Dermis blood vessel endothelial cell (primary cell): ENCODE measurements at places on chromosomes 12 and 14. TPM values are rescaled to one million over a fixed set of nuclear protein-coding genes. Genes with fewer than 3 reads are reported as not detected.

Gene AHNAK2
- total RNA-seq, result 24.5 and 40.5 TPM in 2 replicates

Gene LRRC10
- not detected in 2 replicates for total RNA-seq

Gene SLC17A8
- total RNA-seq, result not detected in 2 replicates

Gene TMEM179
- total RNA-seq, result not detected in 2 replicates

Gene TMEM132C
- not detected in 2 replicates for total RNA-seq

Gene LMO3
- not detected in 2 replicates for total RNA-seq

Gene ANKS1B
- not detected in 2 replicates for total RNA-seq

Gene LTB4R
- 3.5 and 3.6 TPM in 2 replicates for total RNA-seq

Gene CIROP
- total RNA-seq, result not detected in 2 replicates

Gene DPPA3
- total RNA-seq, result not detected in 2 replicates

Gene GLIPR1L2
- total RNA-seq, result 0.05 and 1.2 TPM in 2 replicates

Gene CLEC2A
- not detected in 2 replicates for total RNA-seq

Gene TPPP2
- total RNA-seq, result not detected in 2 replicates

Gene B4GALNT3
- total RNA-seq, result 0.05 TPM in 1 of 2 replicates, not detected in the other

Gene ETFBKMT
- total RNA-seq, result 3.2 and 3.6 TPM in 2 replicates

Gene EPYC
- not detected in 2 replicates for total RNA-seq

Gene TMEM229B
- total RNA-seq, result 1.1 and 1.4 TPM in 2 replicates

Gene NKX2-1
- not detected in 2 replicates for total RNA-seq

Gene ST8SIA1
- total RNA-seq, result 0.14 and 0.17 TPM in 2 replicates

Gene INHBC
- total RNA-seq, result not detected in 2 replicates

Gene TAS2R14
- 0.74 and 2.0 TPM in 2 replicates for total RNA-seq

Gene CCDC196
- not detected in 2 replicates for total RNA-seq

Gene KRT71
- not detected in 2 replicates for total RNA-seq

Gene BAZ2A
- total RNA-seq, result 23.5 and 40.9 TPM in 2 replicates

Gene PLXNC1
- total RNA-seq, result 0.17 and 0.23 TPM in 2 replicates

Gene TMEM19
- total RNA-seq, result 37.1 and 55.9 TPM in 2 replicates

Gene SLC25A47
- total RNA-seq, result not detected in 2 replicates

Gene SAV1
- total RNA-seq, result 26.4 and 28.1 TPM in 2 replicates

Gene SLC10A1
- not detected in 2 replicates for total RNA-seq

Gene TOMM20L
- not detected in 2 replicates for total RNA-seq
